ENCODE measurements at places on chromosomes 6 and 20.

DNA sequence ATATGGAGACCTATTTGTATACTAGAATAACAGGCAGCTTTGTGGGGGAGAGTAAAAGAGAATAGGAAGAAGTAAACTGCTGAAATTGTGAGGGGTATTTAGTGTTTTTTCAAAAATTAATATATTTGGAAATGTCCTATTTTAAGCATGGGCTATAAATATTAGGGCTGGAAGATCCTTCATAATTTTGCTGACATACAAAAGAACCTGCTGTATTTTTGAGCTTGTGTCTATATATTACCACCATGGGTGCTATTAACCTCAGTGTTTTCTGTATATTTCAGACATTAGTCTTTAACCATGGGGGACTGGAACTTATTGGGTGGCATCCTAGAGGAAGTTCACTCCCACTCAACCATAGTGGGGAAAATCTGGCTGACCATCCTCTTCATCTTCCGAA, at the start of gene GJA10:
GJA10 (plus strand) TSS at position 301 of the 400 bp plus-strand sequence; CDS start at position 301, 0 bp downstream.
- DNase-seq = no peak

- no peak for DNase-seq
Measured at GRCh38 chr20:13841206-13841605, 56.4 kb downstream of the NDUFAF5 start.

DNA sequence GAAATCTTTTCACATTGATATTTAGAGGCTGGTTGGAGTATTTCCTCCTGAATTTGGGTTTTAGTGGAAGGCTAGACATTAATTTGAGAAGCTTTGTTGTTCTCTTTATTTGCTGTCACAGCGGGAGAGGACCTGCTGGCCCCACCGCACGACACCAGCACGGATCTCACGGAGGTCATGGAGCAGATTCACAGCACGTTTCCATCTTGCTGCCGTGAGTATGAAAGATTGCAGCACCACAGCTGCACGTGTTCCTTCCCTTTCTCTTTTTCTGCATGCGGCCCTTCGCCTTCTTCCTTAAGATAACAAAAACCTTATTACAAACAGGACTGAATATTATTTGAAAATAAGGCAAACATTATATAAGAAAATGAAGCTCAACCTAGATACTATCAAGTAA, 555.5 kb downstream of the UTRN start:
- DNase-seq = no peak

- DNase-seq = no peak
Measured at GRCh38 chr6:16698997-16699868, 62.0 kb downstream of the ATXN1 start.
